ENCODE measurements at places on chromosomes 16 and 17.
A peak's percentile ranks its signal among the peaks of the same experiment; 100 is the strongest.

DNA sequence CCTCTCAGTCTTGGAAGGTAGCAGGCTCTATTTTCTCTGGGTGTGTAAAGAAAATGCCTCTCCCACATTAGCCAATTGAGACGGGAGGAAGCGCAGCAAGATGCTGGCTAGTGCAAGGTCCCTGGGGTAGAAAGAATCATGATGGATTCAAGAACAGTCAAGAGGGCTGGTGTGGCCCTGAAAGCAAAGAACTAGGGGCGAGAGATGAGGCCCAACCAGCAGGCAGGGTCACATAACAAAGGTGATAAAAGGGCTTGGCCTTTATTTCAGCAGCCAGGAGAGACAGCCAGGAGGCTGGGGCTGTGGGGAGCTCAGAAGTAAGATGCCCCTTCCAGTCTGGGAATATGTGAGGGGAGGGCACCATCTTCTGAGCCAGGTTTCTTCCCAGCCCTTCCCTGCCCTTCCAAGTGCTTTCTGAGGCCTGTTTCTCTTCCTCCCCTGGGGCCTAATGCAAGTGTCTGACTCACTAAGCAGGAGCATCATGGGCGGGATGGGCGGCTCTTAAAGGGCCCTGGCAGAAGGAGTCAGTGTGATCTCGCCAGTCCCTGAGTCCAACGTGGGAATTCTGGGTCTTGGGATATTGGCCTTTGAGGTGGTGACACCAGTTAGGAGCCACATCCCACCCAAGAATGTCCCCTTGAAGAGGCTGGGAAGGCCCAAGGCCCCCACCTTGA lies 3.9 kb upstream of the NLRC5 start:
- DNase-seq: peak; percentile 58

GRCh38 chr16:53865494-53865863 lies 161.5 kb downstream of the FTO start:
- DNase-seq: no peak

DNA sequence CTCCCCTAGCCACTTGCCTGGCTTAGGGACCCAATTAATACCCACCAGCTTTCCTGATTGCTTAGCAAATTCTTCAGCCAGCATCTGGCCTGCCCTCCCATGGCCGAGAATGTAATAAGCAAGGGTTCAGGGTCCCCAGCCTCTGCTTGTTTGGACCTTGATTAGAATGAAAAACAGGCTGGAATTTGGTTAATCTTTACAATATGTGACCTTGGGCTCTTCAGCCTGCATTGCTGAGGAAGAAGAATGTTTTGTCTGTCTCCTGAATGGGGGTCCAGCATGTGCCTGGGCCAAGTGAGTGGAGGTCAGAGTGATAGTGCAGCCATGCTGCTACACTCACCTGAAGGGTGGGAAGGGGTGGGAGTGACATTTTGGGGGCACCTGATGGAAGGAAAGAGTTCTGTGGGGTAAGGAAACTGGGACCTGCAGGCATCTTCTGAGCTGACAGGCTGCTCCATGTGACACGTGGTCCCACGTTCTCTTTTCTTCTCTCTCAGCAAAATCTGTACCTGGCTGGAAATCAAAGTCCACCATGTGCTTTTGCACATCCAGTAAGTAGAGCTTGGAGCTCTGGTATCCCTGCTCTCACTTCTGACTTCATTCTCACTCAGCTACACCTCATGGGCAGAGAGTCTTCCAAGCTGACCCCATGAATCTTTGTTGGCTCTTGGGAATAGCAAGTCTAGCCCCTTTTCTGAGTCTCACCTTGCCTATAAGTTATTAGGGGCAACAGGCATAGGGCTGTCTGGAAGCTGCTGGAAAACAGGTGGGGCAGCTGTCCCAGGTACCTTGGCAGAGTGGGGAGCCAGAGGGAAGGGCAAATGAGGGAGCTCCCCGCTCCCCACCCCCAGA lies 5.3 kb downstream of the TMEM106A start:
- DNase-seq: no peak

GRCh38 chr17:63426041-63426916 lies 19.8 kb downstream of the CYB561 start:
- DNase-seq: no peak

DNA sequence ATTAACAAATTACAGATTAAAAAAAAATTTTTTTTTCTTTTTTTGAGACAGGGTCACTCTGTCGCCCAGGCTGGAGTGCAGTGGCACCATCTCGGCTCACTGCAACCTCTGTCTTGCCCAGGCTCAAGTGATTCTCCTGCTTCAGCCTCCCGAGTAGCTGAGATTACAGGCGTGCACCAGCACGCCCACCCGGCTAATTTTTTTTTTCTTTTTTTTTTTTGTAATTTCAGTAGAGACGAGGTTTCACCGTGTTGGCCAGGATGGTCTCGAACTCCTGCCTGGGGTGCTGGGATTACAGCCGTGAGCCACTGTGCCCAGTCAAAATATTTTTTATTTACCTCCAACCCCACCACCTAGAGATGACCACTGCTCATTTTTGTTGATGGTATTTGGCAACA lies 25.5 kb downstream of the ACTG1 start:
- no peak for DNase-seq

DNA sequence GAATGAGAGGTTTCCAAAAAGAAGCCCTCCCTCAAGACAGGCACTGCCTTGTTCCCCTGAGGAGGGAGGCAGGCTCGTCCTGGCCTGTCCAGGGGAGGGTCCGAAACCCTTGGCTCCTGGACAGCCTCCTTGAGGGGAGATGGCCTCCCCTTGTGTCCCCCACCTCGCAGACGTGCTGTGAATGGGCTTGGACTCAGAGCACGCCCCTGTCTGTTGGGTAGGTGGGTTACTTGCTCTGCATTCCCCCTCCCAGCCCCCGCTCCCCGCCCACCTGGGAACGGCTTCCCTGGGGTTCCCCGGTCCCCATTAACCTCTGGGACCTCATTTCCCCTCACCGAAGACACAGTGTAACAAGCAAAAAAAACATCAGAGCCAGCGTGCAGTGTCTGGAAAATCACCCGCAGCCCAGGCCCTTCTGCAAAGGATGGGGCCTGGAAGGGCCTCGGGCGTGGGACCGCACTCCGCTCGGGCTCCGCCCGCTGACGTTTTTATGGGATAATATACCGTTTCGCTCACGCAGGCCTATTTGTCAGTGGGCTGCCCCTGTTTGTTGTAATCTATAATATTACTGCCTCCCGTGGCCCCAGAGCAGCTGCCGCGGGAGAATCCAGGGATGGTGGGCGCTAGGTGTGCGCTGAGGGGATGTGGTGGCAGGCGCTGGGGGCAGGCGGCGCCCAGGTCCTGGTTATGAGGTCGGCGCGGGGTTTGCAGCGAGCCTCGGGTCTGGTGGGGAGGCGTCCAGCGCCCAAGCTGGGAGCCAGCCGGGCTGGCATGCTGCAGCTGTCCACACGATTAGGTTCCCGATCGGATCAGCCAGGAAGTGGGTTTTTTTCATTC lies 11.1 kb downstream of the BAHCC1 start:
- DNase-seq: no peak

GRCh38 chr16:28923652-28924398 lies 1.2 kb downstream of the RABEP2 start:
- DNase-seq: no peak

- no peak for DNase-seq
Measured at GRCh38 chr17:72113751-72114150, 7.1 kb upstream of the SOX9 start.

DNA sequence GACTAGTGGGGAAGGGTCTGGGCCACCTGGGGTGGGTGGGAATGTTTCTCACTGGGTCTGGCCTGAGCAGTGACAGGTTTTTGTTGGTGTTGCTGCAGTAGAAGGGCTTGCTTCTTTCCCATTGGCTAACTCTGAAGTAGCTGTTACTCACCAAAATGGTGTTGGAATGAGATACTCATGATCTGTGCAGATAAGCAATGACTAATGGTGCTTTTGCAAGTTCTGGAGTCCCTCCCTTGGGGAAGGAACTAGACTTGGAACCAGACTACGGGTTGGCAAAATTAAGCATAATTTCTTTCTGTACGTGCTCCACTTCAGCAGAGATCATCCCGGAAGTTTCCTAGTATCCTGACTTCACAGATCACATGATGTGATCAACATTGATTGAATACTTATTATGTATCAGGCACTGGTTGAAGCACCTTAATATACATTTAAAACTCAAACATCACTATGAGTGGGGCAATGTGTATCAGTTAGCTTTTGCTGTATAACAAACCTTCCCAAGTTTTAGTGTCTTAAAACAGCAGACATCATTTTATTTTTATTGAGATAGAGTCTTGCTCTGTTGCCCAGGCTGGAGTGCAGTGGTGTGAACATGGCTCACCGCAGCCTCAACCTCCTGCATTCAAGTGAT lies 30.1 kb downstream of the CHP2 start:
- DNase-seq: no peak

GRCh38 chr16:12308060-12308459 lies 331.5 kb downstream of the SNX29 start:
- no peak for DNase-seq

- no peak for DNase-seq
Measured at GRCh38 chr16:30722443-30722842, 23.5 kb downstream of the SRCAP start.

GRCh38 chr16:15597822-15598647 lies 44.9 kb downstream of the MARF1 start:
- no peak for DNase-seq

DNA sequence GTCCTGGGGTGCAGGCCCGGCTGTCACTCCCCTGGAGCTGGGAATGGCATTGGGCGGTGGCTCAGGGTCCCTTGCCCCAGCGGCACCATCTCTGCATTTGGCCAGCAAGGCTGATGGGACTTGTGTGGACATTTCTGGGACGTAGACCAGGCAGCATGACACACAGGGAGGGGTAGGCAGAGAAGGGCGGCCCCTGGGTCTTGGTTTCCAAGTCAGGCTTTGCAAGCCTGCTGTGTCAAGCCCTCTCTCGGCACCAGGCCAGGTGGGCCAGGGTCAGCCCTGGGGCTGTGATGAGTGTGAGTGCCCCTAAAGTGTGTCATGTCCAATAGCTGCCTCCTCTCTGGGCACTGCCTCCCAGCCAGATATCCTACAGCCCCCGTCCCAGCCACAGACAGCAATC lies 335.2 kb downstream of the SEC14L1 start:
- DNase-seq: no peak
